Aortic smooth muscle cell (primary cell): ENCODE measurements at places on chromosomes 1 and 21. TPM values are rescaled to one million over a fixed set of nuclear protein-coding genes. Genes with fewer than 3 reads are reported as not detected.

Gene LTN1
- 22.3 and 23.0 TPM in 2 replicates for total RNA-seq

Gene SAMSN1
- 0.06 and 0.40 TPM in 2 replicates for total RNA-seq

Gene OLFML3
- total RNA-seq: 19.6 and 50.0 TPM in 2 replicates

Gene SHISAL2A
- not detected in 2 replicates for total RNA-seq

Gene GABRD
- not detected in 2 replicates for total RNA-seq
